ENCODE measurements at places on chromosomes 7 and 10.
A peak's percentile ranks its signal among the peaks of the same experiment; 100 is the strongest.

GRCh38 chr10:11587722-11588259, 23.7 kb downstream of the USP6NL start:
- DNase-seq, result peak; percentile 62

DNA sequence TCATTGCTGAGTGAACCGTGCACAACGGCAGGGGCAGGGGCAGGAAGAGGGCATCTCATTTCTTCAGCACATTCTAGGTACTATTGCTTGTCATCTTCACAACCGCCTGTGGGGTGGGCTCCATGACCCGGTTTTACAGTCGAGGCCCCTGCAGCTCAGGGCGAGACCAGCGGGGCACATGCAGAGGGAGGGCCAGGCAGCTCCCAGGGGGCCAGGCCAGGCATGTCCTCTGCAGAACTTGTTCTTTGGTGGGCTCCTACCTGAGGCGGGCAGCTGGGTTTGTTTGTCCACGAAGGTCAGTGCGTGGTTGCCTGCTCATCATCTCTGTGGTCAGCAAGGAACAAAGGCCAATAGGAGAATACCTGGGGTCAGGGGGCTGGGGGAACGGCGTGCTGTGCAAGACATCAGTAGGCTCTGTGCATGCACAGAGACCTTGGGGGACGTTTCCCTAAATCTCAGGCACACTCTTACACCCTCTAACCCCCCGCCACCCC, 75.1 kb upstream of the LEP start:
- no peak for DNase-seq

- DNase-seq, result no peak
Measured at GRCh38 chr7:47329320-47329926, 252.5 kb downstream of the TNS3 start.

- DNase-seq, result no peak
Measured at GRCh38 chr10:69871074-69871473, 69.4 kb downstream of the COL13A1 start.

DNA sequence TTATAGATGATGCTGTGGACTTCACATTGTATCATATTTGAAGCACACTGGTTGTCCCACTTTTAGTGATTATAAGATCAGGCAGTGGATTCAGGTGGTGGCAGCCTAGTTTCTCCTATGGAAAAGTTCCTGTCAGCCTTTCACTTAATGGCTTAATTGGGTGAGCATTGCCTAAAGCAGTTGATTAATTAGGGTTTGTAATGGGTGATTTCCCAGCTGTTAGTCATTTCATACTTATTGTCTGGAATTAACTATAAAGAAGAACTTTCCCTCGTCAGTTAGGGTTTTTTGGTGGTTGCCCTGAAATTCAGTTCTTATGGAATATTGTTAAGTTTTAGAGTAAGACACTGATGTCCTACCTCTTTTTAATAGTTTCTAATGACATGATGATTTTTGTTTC, 78.8 kb downstream of the SLC25A40 start:
- no peak for DNase-seq

- DNase-seq, result no peak
Measured at GRCh38 chr7:5630670-5631069, 150.8 kb downstream of the RNF216 start.

DNA sequence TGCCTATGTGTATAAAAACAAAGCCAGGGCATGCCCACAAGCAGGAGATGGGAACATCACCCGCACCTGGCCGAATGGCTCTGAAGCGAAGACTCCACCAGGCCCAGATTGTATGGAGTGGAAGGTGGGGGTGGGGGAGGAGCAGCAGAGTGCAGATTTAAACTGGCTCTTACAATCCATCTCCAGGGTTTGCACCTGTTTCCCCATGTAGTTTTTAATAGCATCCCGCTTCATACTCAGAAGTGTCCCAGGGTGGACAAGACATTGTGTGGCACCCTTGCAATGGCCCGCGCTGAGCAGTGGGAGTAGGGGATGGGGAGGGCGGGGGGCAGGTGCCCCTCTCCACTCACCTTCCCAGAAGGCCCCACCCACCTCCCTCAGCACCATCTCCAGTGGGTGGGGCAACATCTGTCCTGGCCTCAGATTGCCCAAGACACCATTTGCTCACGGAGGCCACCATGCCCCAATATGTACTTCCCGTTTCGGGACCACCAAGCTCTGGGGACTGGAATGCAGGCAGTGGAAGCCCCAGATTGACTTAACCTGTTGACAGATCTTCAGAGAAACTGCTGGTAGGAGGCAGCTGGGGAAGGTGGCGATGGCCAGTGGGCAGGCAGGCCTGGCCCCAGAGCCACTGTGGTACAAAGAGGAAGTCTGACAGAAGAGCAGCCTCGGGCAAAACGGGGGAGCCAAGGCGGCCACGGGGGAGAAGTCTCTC, 23.0 kb downstream of the VSIR start:
- peak; percentile 23 for DNase-seq

GRCh38 chr10:59891936-59892335, 14.4 kb downstream of the CCDC6 start:
- DNase-seq, result no peak

- DNase-seq, result no peak
Measured at GRCh38 chr7:36736899-36737211, 12.6 kb upstream of the AOAH start.

- no peak for DNase-seq
Measured at GRCh38 chr10:8696746-8697145, 642.3 kb downstream of the GATA3 start.

DNA sequence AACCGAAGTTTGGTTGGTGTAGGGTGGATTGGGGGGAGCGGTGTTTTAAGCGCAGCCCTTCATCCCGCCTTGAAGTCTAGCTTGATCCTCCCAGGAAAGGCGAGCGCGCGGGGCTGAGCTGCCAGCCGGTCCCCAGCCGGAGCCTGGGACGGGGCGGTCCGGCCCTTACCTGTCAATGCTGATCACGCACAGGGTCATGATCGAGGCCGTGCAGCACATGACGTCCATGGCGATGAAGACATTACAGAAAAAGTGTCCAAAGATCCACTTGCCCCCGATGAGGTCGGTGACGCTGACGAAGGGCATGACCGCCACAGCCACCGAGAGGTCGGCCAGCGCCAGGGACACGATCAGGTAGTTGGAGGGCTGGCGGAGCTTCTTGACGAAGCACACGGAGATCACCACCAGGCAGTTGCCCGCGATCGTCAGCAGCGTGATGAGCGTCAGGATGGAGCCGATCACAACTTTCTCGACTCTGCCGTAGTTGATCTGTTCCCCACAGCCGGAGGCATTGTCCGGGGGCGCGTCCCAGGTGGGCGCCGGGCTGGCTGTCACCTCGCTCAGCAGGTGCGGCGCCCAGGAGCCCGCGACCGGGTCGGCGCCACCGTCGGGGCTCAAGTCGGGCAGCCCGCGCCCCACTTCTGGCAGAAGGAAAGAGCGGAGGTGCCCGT, 740 bp downstream of the HTR7 start:
- DNase-seq, result no peak

- DNase-seq, result no peak
Measured at GRCh38 chr7:129189661-129190310, 1.4 kb downstream of the SMO start.

- DNase-seq, result peak; percentile 51
Measured at GRCh38 chr7:39238234-39238869, 260.6 kb downstream of the POU6F2 start.

DNA sequence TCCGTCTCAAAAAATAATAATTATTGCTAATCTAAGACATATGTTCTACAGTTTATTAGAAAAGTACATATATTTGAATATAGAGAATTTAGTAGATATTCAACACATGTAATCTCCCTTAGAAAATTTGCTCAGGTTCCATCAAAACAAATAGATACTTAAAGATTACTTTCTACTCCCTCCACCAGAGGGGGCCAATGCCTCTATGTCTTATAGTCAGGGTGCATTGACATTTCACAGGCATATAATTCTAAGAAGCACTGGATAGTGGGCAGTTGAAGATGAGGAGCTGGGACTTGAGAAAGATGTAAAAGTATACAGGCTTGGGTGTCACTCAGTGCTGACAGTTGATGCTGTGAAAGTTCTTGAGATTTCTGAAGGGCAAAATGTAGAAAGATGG, 301.6 kb upstream of the HPS1 start:
- DNase-seq, result no peak

GRCh38 chr7:71021131-71021530, 110.8 kb upstream of the GALNT17 start:
- DNase-seq, result no peak

- no peak for DNase-seq
Measured at GRCh38 chr10:49299816-49300139, 808 bp downstream of the C10orf71 start.

- DNase-seq, result no peak
Measured at GRCh38 chr7:88357294-88357693, 50.6 kb upstream of the STEAP4 start.

- no peak for DNase-seq
Measured at GRCh38 chr10:120186506-120186905, 270.5 kb upstream of the PLPP4 start.

GRCh38 chr7:141073641-141074161, at the start of gene TMEM178B:
TMEM178B (plus strand) TSS chr7:141074064.
- peak; percentile 48 for DNase-seq

- no peak for DNase-seq
Measured at GRCh38 chr10:105974803-105975456, 1189.6 kb downstream of the SORCS1 start.

DNA sequence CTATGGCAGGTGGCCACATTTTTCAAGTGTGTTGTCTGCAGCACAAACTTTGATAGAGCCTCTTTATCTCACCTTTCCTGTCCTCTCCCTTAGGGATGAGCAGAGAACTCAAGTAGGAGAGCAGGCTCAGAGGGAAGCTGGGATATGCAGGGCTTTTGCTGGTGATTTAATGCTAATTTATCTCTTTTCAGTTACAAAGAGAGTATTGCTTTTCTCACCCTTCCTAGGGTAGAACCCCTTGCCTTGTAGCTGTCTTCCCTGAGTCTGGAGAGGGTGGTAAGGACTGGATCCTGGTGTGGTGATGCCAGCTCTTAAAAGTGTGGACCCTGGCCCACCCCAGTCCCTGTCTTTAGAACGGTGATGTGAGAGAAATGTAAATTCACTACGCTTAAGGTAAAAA, 1061.4 kb downstream of the TYW1 start:
- DNase-seq, result peak; percentile 12

- peak; percentile 6 for DNase-seq
Measured at GRCh38 chr10:122239578-122240257, 31.4 kb upstream of the BTBD16 start.

- no peak for DNase-seq
Measured at GRCh38 chr7:4113976-4114375, 568.1 kb upstream of the FOXK1 start.

DNA sequence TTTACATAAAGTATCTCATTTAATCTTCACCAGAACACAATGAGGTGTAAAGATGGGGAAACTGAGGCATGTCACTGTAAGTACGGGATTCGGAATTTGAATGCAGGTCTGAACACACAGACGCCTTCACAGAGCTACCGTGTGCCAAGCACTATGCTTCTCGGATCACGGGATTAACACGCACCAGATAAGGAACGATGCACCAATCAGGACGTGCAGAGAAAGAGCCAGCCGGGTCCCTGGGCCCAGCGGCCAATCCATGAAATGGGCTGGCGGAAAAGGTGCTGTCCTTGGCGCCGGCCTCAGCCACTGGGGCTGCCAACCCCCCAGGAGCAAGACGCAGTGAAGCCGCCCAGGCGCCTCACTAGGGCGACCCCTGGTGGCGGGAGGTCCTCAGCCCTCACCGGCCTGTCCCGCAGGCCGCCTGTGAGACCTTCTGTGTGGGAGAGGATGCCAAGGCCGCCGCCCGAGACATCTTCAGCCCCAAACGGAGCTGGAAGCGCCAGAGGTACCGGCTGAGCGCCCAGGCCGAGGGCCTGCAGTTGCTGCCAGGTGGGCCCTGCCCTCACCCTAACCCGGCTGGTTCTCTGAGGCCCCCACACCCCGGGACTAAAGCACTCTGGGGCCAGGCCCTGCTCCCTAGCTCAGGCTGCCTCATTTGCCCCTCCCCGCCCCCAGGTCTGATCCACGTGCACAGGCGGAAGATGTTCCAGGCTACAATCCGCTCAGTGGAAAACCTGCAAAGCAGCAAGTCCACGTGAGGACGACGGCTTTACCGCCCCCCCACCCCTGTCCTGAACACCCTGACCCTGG, 15.6 kb downstream of the ATG9B start:
- no peak for DNase-seq

DNA sequence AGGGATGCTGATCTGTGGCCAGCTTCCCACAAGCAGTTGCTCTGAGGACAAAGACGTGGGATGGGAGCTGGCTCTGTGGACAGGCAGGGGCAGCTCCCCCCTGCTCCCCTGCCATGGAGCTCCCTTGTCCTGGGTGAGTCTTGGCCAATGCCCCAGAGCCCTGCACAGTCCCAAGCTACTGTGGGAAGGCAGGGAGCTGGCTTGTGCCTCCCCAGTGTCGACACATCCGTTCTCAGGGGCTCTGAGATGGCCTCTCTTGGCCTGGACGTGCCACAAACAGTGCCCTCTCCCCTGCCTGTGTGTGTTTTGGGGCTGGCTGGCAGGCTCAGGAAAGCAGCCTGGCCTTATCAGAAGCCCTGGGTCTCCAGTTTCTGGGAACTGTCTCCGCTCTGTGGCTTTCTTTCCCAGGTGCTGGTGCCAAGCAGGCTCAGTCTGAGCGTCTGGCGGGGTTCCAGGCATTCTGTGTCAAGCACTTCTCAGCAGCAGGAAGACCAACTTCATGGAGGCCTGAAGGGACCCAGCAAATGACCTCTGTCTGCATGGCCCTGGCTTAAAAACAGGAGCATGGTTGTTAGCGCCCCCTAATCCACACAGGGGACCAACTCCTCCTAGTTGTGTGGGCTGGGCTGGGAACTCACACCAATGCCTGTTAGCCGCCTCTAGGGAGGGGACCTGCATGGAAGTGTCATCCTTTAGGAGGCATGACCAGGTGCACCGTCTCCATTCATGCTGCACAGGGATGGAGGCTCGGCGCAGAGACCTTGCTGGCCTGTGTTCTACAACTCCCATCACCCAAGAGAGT, 375.2 kb downstream of the RPS24 start:
- DNase-seq, result peak; percentile 52

GRCh38 chr7:128713794-128714193, 25.4 kb upstream of the CALU start:
- no peak for DNase-seq

DNA sequence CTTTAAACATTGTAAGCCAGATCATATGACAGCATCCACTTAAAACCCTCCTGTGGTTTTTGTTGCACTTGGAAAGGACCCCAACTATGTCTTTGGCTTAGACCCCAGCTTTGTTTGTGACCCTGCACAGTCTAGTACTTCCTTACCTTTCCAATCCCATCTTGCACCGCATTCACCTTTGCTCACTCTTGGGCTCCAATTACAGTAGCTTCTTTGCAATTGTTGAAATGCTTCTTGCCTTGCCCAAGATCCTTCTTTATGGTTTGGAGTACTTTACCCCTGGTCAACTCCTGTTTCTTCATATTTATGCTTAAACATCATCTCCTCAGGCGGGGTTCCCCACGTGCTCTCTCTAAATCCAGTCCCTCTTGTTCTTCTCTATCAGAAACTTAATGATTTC, 162.6 kb downstream of the PTEN start:
- DNase-seq, result no peak

- DNase-seq, result peak; percentile 22
Measured at GRCh38 chr10:89426230-89426868, 12.0 kb downstream of the IFIT5 start.

- DNase-seq, result no peak
Measured at GRCh38 chr10:57262892-57263291, 901.8 kb upstream of the ZWINT start.

GRCh38 chr10:73865459-73866442, 8.6 kb downstream of the CAMK2G start:
- DNase-seq, result no peak

- DNase-seq, result no peak
Measured at GRCh38 chr10:2401459-2401858, 664.1 kb upstream of the ADARB2 start.
